ENCODE measurements at places on chromosomes 2 and 18. TPM values are rescaled to one million over a fixed set of nuclear protein-coding genes. Genes with fewer than 3 reads are reported as not detected.

- no peak for DNase-seq
Observed at GRCh38 chr18:23972453-23972852, 42.1 kb upstream of the TTC39C start.

The SGPP2 gene
- total RNA-seq, result 56.9 TPM

The CFAP65 gene
- not detected for total RNA-seq

- no peak for DNase-seq
Observed at GRCh38 chr2:219969508-219969907, 342.1 kb downstream of the SLC4A3 start.

The GYPC gene
- total RNA-seq, result 24.6 TPM

The RND3 gene
- total RNA-seq, result 66.8 TPM

The WDR43 gene
- total RNA-seq, result 44.4 TPM

All from lower leg skin (tissue), 4 donors.